Stromal cell of bone marrow (primary cell): ENCODE measurements at places on chromosomes 6 and 20.

GRCh38 chr6:7656355-7656754 lies 66.4 kb downstream of the SNRNP48 start:
- DNase-seq = no peak

- no peak for DNase-seq
Measured at GRCh38 chr6:49579649-49580048, 29.2 kb downstream of the C6orf141 start.

DNA sequence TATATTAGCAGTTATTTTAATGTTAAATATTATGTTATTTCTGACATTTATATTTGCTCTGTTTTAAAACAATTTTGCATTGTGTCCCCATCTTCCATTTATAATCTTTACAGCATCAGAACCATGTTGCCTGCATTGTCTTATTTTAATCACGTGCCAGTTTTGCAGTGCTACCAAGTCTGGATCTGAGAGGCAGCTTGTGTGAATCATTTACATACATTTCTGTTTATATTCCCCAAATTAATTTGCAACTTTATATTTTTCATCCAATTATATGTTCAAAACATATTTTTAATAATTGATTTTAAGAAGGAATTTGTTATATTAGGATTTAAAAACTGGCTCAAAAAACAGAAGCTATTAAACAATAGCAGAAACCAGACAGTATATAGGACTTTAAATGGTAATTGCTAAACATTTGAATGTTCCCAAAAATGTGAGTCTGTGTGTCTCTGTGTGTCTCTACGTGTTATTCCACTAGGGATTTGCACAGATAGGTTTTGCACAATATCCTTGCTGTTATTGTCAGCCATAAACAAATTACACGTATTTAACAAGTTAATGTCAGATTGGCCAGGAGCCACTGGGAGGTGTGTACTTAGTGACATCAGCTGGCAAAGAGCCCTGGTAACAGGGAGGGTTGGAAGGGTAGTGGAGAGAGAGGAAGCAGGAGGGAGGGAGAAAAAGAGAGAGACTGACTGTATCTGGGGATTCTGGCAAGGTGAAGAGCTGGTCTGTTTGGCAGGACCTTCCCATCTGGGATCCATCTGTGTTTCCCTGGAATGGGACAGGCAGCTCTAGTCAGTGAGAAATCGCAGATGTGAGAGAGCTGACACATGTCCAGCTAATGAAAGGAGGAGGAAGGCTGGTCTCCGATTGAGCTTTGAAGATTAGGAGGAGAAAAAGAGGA lies 72.1 kb downstream of the CBFA2T2 start:
- DNase-seq = peak; percentile 68

DNA sequence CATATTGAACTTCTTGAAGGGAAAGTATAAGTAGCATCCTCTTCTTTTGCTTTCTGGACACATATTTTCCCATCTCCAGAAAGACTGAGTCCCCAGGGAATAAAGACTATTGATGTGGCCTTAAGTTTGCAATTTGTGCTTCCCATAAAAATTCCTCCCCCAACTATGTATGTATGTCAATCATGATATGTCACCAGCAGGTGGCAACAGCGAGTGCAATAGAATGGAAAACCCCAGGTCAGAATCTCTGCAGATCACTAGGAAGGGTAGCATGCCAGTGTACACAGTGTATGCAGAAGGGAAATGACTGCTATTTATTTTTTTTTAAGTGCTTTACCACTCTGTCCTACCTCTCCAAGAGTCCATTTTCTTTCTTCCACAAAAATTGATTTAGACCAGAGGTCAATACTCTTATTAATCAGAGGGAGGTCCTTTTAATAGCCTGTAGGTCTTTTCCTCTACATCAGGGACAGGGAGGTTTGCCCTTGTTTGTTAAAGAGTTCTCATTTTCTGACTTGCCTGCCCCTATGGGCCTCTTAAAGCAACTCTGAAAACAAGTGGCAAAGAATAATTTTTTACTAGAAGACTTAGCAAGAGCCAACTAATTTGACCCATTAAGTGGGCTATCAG lies 61.4 kb downstream of the BMP2 start:
- peak; percentile 58 for DNase-seq

DNA sequence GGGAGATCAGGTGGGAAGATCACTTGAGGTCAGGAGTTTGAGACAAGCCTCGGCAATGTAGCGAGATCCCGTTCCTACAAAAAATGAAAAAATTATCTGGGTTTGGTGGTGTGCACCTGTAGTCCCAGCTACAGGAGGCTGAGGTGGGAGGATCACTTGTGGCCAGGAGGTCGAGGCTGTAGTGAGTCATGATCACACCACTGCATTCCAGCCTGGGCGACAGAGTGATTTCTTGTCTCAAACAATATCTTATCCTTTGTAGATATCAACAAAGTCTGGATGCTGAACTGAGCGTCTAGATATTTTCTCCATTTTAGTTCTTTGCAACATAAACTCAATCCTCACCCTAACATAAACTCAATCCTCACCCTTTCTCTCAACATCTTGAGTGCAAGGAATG lies 197.6 kb downstream of the DTNBP1 start:
- no peak for DNase-seq
